ENCODE measurements at places on chromosomes 5 and 9.
A peak's percentile ranks its signal among the peaks of the same experiment; 100 is the strongest.

DNA sequence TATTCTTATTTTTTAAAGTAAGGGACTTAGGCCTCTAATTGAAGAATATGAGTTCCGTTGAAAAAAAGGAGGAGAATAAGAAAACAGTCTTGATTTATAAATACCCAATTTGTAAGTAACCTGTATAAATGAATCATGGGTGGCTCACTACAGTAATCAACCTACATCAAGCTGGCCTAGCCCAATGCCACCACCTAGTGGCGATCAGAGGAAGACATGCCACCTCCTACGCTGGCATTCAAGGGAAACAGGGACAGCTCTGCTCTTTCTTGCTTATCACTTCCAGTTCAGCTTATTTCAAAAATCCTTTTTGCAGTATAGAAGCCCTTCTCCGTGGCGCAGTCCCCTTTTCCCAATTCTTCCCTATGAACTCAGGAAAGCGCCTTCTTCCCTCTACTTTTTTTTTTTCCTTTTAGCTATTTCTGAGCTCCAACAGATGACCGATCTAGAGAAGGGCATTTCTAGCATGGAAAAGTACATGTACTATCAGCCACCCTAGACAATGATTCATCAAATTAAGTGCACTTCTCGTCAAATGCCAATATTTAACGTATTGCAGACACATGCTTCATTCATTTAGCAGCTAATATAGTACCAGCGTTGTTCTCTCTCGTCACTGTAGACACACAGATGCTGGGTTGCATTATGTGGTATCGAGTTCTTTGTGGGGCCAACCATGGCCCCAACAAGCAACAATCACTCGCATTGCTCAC lies 28.3 kb downstream of the PTPN3 start:
- peak; percentile 74 for DNase-seq

GRCh38 chr5:60578315-60578714 lies 121.7 kb downstream of the DEPDC1B start:
- DNase-seq = no peak

DNA sequence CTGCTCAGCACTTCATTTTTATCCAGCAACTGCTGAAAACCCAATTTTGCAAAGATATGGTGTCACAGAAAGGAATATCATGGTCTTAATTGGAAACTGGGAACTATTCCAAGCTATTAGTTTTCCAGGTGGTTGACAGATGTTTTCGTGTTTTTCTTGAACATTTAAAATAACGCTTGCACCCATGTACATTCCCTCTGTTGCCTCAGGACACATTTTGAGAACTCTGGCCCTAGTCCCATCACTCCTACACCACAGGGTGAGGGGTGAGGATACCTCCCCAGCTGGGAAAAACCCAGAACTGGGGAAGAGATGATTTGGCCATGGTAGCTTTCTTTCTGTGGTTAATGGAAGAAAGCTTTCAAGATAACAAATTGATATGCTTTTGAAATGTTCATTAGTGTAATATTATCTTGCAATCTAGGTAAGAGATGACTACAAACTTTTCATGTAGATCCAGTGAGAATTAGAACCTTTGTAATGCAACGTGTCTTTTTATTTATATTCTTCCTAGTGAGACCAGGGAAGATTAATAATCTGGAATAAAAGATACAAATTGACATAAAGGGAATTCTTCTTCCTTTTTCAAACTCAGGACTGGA lies 627.0 kb downstream of the RAB3C start:
- no peak for DNase-seq

- no peak for DNase-seq
Measured at GRCh38 chr5:6950250-6950649, 237.0 kb downstream of the TENT4A start.

- DNase-seq = peak; percentile 52
Measured at GRCh38 chr9:91035825-91036208, 234.2 kb downstream of the SYK start.

DNA sequence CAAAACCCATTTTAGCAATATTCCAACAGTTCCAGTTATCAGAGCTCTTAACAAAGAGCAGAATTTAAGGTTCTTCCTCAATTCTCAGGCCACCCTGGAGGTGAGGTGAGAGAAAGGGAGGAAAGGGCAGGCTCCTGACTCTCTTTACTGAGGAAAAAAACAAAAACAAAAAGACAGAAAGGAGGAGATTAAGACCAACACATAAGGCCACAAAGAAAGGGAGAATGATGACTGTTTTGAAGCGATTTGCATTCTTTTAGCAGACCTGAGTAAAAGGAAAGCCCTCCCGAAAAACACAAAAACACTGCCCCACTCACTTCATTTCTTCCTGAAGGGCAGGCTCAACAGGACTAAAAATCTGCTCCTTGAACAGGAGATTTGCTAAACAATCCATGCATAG lies 300.5 kb downstream of the ARL15 start:
- DNase-seq = no peak
